NCI-H2081 (cell line): ENCODE measurements at places on chromosomes 13 and 19.

DNA sequence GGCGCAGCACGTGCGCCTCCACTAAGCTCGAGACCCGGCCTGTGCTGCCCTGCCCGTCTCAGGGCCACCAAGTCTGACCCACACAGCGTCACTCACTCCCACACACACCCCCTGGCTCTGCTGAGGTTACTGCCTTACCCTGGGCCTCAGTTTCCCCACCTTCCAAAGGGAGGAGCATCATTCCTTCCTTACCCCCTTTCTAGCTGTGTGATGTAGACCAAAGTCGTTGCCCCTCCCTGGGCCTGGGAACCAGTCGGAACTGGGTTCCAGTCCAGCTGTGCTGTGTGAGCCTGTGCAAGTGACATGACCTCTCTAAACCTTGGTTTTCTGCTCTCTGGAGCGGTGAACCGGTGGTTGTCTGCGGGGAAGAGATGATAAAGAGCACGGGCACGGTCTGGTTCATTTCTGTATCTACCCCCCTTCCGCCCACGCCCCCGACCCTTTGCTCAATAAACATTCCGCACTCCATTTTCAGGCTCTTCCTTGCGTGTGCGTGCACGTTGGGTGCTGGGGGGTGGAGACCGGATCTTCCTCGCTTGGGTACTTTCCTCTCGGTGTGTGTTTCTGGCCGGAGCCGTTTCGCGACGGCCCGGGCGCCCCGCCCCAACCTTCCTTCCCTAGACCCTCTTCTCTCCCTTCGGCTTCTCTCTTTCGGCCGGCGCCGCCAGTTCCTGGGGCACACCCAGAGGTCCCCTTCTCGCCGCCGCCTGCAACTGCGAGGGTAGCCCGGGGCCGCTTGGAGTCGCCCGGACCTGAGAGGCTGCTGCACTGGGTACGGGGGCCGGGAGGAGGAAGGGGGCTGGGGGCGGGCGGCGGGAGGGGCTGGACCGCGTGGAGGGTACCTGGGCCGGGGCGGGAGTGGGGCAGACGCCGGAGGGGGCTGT lies at the start of gene ZNF581:
Gene ZNF581 (plus strand): TSS at position 647 of the 884 bp plus-strand sequence. CDS start 923 bp downstream, outside the sequence.
- peak; percentile 53 for DNase-seq

GRCh38 chr13:107964395-107964794 lies 250.9 kb downstream of the LIG4 start:
- peak; percentile 65 for DNase-seq

GRCh38 chr13:44498502-44498901 lies 77.6 kb downstream of the TSC22D1 start:
- DNase-seq, result no peak

DNA sequence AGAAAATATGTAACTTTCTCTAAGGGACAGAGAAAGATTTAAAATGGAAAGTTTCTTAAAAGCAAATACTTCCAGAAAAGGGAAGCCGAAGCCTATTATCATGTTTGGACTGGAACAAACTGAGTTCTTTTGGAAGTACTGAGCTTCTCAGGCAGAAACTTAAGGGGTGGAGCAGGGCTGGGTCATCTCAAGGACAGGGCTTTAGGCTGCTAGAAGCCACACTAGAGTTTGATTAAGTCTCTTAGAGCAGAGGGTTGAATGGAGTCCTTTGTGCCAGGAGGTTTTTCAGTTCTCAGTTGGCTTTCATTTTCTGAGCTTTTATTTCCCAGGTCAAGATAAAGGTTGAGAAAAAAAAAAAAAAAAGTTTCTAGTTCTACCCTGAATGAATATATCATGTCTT lies 432.7 kb downstream of the SLITRK5 start:
- no peak for DNase-seq

DNA sequence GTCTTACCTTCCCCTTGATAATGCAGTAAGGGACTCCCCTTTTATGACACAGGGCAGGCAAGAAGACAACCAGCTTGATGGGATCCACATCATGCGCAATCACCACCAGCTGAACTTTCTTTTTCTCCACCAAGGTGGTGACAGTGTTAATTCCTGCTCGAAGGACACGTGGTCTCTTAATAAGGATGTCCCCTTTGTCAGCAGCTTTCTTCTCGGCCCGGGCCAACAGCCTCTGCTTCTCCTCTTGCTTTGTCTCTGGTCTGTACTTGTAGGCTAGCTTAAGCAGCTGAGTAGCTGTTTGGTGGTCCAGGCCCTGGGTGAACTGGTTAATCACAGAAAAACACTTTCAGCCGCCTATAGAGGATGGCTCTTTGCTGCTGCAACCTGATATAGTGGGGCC lies 8.0 kb downstream of the ZNF431 start:
- DNase-seq, result no peak

DNA sequence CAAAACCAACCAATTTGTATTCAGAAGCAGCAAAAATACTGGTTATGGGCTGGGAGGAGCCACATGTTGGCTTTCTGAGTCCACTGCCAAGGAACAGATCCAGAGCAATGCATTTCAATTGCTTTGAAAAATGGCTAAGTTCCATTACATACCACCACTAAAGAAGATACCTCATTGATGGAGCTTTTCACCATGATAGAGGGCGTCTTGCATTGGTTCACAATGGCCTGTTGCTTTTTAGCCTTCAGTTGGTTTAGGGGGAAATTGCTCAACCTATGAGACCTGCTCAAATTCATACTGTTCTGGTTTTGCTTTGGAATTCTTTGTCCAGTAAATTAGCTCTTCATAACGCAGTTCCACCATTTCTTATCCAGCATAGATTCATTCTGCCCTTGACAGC lies 21.2 kb upstream of the CPB2 start:
- DNase-seq, result no peak

GRCh38 chr13:95553581-95554385 lies 1.3 kb downstream of the CLDN10 start:
- DNase-seq, result no peak

DNA sequence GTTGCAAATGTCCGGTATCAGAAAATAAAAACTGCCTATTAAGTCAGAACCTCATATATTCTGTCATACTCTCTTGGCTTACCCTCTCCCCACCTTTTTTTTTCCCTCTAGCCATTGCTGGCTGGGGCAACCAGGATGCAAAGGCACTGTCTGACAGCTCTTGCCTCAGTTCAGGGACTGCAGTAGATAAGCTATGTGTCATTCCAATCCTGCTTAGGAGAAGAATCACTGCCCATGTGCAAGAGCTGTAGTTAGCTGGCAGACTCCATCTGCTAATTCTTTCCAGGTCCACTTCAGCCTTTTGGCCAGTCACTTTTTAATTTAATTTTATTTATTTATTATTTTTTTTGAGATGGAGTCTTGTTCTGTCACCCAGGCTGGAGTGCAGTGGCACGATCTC lies 895.6 kb upstream of the SLC10A2 start:
- DNase-seq, result no peak

GRCh38 chr13:34308725-34309124 lies 490.8 kb downstream of the RFC3 start:
- DNase-seq, result no peak

- DNase-seq, result no peak
Observed at GRCh38 chr19:13053761-13054625, 48.7 kb downstream of the LYL1 start.

DNA sequence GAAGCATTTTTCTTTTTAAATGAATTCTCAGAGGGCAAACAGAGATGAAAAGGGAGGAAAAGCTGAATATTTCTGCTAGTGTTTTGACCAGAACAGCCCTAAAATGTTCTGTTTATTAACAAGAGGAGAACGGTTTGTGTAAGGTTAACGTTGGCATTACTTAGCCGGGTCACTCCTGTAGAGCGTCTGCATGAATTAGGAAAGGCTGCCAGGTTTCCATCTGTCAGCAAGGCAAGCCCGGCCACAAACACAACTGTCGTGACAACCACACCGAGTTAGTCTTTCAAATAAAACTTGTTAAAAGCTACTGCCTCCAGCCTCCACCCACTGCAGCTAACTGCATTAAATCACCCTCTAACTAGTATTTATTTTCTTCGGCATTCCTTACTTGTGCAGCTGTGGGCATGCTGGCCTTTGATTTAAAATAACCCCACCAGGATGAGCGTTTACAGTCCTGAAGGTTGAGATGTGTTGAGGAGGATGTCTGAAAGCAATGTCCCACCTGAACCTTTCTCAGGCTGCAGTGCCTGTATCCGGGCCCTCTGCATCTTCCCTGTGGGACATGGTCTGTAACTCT lies 527.9 kb downstream of the FGF9 start:
- DNase-seq, result no peak

- no peak for DNase-seq
Observed at GRCh38 chr13:46106839-46107371, 2.1 kb upstream of the CPB2 start.

- no peak for DNase-seq
Observed at GRCh38 chr13:112994084-112994780, 25.2 kb downstream of the MCF2L start.

DNA sequence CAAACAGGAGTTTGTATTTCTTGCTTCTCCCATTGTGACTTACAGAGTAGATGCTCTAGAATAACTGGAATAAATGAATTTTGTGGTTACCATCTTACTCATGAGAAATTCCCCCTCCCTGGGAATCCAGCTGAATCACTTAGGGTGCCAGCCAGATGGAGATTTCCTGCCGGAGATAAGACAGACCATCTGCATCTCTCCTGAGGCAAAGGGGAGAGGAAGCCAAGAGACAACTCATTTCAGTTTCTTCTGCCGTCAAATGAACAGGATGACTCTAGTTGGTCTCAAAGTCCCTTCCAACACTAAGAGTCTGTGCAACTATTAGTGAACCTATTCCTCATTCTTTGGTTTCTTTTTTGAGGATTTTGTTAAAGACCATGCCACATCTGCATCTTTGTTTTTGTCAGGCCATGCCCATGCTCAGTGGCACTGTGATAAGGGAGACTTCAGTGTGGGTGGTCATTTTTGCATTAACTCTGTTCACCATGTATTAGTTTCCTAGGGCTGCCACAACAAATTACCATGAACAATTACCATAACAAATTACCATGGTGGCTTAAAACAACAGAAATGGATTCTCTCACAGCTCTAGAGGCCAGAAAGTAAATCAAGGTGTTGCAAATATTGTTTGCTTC lies 112.8 kb downstream of the NDFIP2 start:
- no peak for DNase-seq

- peak; percentile 87 for DNase-seq
Observed at GRCh38 chr19:13718733-13719132, 45.6 kb upstream of the MRI1 start.

- DNase-seq, result no peak
Observed at GRCh38 chr13:48652851-48653471, 768 bp upstream of the CYSLTR2 start.

DNA sequence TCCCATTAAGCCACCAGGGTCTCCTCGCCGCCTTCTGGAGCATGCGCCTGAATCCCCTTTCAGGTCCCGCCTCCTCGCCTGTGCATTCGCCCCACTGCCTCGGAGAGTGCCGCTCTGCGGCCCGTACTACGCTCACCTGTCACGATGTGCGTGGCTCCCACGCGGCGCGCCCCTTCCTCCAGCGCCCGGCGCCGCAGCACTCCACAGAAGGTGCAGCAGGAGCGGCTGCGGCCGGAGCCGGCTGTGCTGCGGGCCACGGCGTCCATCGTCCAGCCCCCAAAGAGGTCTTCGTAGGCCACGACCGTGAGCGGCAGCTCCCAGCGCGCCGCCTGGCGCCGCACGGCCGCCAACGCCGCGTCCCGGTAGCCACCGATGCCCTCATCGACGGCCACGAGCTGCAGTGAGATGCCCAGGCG lies 4.3 kb downstream of the CTU1 start:
- no peak for DNase-seq

DNA sequence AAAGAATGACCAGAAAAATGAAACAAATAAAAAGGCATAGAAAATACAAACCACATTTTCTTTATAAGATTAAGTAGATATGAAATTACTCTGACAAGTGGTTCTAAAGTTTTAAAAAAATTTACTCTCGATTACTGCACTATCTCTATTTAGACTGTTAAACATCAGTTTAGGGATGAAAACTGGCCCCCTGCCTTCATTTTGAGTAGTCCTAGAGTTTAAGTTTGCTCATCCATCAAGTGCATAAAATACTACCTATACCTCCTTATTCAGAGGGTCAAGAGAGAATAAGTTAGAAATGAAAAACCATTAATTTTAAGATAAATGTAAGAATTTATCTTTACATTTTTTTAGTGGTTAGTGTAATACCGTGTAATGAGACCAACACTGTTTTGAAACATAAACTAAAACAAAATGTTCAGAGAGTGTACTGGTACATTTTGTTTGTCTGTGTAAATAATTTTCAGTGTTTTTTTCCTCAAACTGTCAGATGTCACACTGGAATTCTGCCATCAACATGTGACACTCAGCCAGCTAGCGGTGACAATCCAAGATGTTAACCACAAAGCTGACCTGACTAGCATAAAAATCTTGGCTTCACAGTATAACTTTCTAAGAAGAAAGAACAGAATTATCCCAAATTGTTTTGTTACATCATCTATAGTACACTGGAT lies 184.8 kb upstream of the PCDH20 start:
- DNase-seq, result no peak

DNA sequence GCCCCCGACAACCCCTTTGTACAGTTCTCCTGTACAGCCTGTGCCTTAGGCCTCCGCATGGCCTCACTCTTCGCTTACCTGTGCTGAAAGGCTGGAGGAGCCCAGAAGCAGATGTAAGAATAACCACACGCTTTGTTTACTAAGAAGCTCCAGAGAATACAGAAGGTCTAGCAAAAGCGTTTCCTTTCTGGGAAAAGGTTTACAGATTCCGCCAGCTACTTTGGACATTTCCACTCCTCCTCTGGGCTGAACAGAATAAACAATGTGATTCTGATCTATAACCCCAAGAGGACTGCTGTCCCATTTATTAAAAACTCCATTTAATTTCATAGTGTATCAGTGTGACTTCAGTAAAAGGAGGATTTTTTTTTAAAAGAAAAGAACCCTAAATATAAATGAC lies 339.2 kb downstream of the DNAJC15 start:
- no peak for DNase-seq

GRCh38 chr13:114025714-114026431 lies 52.0 kb upstream of the C13orf46 start:
- no peak for DNase-seq

- DNase-seq, result no peak
Observed at GRCh38 chr13:40082639-40083038, 427.2 kb downstream of the COG6 start.

DNA sequence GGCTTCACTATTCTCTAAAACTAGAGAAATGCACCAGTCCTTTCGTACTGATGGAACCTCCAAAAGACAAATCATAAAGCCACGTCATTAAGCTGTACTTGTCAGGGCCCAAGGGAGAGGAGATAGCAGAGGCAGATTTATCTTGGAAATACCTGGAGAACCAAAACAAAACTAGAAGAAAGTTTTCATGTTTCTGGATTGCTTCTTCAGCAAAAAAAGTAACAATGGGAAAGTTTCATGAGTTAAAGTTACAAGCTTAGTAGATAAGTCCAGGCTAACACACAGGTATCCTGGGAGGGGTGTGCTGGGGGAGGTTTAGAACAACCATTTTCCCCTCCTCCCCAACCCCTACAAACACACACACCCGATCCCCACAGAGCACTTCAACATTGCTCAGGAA lies 21.6 kb downstream of the RANBP3 start:
- DNase-seq, result no peak

DNA sequence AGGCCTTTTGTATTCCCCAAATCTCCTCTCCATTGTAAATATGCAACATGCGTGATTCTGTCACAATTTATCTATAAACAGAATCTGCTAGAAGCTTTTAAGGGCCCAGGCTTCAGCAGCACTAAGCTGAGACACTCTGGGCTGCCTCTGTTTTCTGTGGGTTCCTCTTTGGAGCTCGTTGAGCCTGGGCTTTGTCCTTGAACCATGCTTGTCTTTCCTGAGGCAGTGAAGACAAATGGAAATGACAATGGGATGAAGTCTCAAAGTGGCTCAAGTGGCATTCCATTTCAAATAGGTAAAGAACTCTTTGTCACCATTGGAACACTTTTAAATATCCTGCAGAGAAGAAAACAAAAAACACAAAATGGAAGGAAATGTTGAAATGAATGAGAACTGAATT lies 40.3 kb downstream of the RASL11A start:
- DNase-seq, result no peak

- DNase-seq, result no peak
Observed at GRCh38 chr19:4232614-4233281, 3.4 kb downstream of the EBI3 start.
